ENCODE measurements at places on chromosomes 16 and 17.

DNA sequence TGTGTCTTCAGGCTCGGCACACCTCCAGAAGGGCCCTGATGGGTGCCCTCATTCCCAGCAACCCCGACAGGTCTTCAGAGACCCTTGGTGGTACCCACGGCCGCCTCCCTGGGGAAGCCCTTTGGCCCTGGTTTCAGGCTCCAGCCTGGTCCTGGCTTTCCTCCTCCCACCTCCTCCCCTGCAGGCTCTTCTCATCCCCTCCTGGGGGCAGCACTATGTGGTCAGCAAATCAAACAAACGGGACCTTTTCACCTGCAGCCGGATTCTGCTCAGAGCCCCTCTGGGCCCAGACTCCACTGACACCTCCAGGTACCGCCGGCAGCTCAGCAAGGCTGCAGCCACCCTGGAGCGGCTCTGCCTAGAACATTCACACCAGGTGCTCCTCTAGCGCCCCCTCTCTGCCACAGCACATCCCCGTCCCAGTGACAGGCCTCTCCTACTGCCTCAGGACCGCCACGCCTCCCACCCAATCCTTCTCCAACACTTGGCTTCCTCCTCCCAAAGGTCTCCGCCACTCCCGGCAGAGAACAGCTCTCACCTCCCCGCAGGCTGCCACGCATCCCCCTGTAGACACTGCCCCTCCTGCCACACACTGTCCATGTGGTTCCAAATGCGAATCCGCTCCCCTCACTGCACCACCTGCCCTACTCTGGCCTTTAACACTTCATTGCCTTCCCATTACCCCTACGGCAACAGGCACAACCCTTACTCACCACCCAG lies 12.0 kb downstream of the CORO7 start:
- peak; percentile 29 for DNase-seq

GRCh38 chr17:35804658-35805192 lies 4.6 kb upstream of the TAF15 start:
- peak; percentile 86 for DNase-seq

DNA sequence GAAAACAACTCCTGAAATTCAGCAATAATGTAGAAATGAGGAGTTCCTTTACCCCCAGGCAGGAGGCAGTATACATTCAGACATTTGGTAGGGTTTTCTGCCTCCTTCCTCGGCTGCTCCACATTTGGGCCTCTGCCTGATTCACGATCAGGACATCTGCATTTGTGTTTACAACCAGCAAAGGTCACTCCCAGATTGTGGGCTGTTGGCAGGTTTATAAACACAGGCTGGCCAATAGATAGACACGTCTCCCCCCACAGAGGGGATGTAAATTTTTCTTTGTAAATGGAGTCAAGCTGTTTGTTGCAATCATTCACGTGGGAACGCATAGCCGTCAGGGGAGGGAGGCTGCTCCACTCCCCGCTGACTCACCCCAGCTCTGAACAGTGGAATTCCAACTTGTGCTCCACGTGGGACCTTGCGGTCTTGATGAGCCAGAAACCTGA lies 252.1 kb upstream of the N4BP1 start:
- DNase-seq: no peak

DNA sequence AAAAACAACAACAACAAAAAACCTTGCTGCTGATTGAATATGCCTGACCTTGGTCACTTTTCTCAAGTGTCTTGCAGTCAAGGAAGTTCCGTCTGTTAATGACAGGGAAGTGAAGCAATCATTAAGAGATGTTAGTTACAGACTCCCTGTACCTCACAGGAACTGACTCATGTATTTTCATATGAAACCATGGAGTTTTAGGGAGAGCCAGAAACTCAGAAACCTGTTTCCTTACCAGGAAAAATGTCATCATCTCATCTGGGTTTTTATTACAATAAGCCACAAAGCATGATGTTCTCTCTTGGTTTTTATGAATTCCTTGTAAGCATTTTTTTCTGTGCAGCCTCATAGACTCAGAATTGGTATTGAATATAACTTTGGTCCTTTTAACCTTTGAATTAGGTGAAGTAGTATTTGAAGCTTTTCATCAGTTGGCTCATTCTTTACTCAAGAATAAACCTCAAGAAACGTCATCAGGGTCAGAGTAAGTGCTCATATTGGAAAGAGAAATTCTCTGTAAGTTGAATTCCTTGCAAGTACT lies 10.3 kb downstream of the LYRM1 start:
- DNase-seq: peak; percentile 55

- DNase-seq: no peak
These were observed 22.0 kb downstream of the SP2 start for GRCh38 chr17:47918006-47918405.

DNA sequence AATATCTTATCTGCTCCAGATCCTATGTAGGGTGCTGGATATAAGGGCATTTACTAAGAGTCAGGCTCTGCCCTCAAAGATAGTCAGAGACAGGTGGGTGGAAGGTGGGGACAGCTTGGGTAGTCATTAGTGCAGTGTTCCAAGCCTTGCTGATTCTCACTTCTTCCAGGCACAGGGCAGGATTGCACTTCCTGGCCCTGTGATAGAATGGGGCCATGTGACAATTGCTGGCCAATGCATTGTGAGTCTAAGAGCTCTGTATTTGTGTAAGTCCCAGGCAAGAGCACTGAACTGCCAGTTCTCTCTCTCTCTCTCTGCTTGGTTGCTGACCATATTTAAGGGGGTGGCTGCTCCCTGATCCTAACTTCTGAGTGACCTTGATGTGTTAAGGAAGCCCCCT lies 112.1 kb downstream of the C16orf78 start:
- no peak for DNase-seq

- no peak for DNase-seq
These were observed 8.6 kb downstream of the BRD7 start for GRCh38 chr16:50360033-50360778.

DNA sequence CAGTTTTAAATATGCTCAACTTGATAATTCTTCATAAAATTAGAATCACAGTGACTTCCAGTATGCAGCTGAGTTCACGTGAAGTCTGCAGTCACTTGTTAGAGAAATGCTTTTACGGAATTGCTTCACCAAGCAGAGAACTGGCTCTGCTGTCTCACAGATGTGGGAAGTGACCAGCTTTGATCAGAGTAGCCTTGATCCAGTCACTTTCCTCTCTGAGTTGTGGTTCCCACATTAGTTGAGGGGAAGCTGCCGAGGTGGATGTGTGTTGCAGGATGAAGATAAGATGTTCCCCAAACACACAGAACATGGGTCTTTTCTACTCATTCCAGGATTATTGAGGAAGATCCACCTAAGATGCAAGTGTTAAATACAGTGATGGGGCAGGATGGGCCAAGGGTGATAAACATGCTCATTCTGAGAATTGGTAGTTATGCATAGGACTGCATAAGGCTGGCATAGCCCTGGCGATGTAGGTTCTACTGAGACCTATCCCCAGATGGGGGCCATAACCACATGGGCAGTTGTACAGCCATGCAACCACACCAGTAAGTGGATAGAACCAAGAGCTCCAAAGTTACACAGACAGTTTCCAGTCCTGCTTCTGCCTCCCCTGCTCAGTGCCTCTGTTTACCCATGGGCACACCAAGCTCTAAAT lies 168.9 kb upstream of the MAF start:
- DNase-seq: no peak

GRCh38 chr17:41781404-41782110 lies 5.0 kb downstream of the JUP start:
- no peak for DNase-seq

DNA sequence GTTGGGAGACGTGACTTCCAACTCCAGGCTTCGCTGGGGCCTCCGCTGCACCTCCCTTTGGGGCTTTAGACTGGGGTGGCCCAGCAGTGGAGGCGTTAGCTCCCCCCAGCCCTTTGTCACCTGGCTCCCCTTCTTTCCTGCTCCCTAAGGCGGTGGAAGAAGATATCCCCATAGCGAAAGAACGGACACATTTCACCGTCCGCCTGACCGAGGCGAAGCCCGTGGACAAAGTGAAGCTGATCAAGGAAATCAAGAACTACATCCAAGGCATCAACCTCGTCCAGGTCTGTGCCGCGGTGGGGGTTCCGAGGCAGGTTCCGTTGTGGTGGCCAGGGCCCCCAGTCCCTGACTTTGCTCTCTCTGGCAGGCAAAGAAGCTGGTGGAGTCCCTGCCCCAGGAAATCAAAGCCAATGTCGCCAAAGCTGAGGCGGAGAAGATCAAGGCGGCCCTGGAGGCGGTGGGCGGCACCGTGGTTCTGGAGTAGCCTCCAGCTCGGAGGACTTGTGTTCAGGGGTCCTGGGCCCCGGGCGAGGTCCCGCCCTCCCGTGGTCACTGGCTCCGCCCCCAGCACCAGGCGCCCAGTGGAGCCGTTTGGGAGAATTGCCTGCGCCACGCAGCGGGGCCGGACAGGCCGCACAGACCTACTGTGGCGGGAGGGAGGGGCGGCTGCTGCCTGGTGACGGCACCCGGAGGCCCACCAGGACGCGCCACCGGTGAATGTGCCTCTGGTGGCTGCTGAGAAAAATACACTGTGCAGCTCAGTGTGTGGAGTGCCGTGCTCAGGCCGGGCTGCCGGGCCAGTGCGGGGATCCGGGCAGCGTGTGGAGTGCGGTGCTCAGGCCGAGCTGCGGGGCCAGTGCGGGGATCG lies 3.8 kb downstream of the MRPL12 start:
- no peak for DNase-seq

DNA sequence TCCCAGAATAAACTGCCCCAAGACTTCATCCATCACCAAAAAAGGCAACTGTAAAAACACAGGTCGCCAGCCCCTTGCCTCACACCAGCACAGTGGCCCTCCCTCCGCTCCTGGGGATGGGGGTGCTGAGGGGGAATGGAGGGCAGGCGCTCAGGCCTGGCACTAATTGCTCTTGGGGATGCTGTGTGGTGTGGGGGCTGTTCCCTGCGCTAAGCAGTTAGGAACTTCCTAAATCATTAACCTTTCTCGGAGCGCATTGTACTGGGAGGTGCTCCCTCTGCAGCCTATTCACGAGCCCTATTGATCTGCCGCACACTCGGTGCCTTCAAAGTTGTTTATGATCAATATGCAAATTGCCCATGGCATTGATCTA lies 199.9 kb downstream of the ZFHX3 start:
- no peak for DNase-seq

DNA sequence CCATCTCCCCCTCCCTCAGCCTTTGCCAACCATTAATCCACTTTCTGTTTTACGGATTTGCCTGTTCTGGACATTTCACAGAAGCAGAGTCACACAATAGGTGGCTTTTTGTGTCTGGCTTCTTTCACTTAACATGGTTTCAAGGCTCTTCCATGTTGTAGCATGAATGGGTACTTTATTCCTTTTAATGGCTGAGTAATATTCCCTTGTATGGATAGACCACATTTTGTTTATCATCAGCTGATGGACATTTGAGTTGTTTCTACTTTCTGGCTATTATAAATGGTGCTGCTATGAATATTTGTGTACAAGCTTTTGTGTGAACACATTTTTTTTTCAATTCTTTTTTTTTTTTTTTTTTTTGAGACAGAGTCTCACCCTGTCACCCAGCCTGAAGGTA lies 175.6 kb upstream of the RPH3AL start:
- DNase-seq: no peak

- DNase-seq: peak; percentile 54
These were observed 1.0 kb downstream of the CMTM4 start for GRCh38 chr16:66695471-66695934.

DNA sequence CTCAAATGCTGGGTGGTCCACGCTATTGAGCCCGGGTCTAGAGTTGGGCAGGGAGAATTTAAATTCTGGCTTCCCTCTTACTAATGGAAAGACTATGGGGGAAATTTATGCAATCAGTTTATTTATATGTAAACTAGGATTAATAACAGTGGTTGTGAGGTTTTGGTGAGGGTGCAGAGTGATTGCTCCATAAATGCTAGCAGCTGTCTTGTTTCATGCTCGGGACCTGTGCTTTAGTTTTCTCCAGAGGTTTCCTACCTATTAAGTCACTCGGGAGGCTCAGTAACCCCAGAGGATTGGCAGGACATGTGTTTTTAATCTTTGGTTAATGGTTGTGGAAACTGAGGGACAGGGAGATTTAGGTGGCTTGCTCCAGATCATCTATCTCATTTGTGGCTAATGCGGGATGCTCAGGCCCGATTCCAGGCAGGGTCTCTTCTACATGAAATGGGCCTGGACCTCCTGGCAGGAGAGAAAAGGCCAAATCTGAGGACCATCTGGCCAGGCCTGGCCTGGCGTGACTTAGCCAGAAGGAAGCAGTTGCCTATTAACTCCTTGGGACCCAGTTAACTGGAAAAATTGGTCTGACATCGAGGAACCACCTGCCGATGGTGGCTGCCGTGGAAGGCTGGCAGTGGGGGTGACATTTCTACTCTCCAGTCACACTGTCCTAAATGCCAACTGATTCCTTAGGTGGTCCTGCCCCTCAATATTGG lies 2.1 kb downstream of the PRCD start:
- DNase-seq: no peak

DNA sequence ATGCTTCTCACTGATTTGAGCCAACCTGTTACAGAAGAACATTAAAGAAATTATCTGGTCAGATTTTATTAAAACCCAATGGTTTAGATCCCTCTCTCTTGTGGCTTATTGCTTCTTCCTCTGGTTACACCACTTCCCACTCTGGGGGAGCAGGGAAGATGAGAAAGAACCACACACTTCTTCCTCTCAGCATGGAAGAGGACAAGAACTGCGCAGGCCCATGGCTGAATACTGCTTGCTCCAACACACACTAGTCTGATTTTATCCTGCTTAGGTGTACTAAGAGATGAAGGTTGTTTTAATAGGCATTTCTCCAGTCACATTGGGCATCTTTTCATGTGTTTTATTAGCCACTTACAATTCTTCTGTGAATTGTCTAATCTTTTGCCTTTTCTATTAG lies 27.6 kb downstream of the MAP3K3 start:
- no peak for DNase-seq

DNA sequence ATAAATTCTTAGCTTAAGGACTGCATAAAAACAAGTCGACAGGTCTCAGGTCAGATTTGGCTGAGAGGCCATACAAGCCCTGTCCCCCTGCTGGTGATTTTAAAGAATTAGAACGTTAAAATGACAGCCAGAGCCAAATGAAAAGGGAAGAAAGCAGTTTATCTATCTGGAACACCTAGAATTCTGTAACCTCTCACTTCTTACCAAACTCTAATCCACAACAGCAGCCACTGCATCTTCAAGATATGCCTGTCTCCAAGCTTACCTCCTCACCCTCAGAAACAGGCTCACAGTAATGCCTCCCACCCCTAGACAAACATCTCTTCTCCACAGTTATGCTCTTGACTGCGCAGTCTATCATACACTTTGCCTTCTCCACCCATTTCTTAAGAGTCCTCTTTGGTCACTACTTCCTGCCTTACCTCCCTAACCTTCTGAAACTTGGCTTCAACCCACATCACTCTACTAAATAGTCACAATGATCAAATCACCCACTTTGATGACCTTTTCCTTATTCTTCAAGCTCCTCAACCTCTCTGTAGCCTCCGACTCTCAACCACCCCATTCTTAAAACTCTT lies 14.2 kb downstream of the ANKFY1 start:
- no peak for DNase-seq

- no peak for DNase-seq
These were observed 53.6 kb downstream of the KANSL1 start for GRCh38 chr17:46139432-46140210.

DNA sequence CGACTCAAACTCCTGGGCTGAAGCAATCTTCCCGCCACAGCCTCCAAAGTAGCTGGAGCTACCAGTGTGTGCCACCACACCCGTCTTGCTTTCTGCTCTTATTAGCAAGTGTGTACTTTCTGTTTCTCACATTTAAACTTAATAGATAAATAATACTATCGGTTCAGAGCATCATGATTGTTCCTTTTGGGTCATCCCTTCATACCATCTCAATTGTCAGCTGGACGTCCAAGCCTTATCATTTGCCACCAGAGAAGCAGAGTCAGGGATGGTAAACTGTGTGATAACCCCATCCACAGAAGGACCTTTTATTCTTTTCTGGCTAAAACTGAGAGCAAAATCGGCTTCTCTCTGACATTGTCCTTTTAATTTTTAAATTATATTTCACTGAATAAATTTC lies 279.8 kb upstream of the GOT2 start:
- DNase-seq: no peak
